ENCODE measurements at places on chromosomes 12 and 14.
A peak's percentile ranks its signal among the peaks of the same experiment; 100 is the strongest.

DNA sequence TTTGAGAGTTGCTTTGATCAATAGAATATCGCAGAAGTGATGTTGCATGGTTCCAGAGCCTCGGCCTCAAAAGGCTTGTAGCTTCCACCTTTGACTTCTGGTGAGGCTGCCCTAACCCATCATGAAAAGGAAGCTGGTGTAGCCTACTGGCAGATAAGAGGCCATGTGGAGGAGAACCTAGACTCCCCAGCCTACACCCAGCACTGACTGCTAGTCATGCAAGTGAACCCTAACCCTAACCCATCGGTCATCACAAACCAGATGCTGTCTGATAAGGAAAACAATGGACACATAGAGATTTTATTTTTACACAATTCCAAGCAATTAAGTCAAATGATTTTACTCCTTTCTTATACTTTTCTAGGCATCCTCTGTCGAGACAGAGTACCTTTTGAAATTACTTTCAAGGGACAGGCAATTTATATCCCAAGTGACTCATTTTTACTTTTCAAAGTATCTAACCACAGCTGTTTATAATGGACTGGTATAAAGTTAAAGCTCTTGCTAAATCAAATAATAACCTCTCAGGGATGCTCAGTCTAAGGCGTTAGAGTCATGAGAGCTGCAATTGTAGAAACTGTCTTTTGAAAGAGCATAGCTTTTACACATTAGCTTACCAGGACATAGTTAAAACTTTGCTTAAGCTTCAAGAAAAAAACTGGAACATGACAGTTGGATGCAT lies 17.6 kb downstream of the PTPRB start:
- no peak for DNase-seq

GRCh38 chr12:19431407-19432308 lies 7.6 kb upstream of the AEBP2 start:
- peak; percentile 5 for DNase-seq

- no peak for DNase-seq
These were observed 39.8 kb upstream of the CMKLR1 start for GRCh38 chr12:108378926-108379325.

- no peak for DNase-seq
These were observed 6.2 kb downstream of the TBX5 start for GRCh38 chr12:114399664-114400211.

GRCh38 chr12:159156-159782 lies 54.7 kb downstream of the SLC6A12 start:
- no peak for DNase-seq

DNA sequence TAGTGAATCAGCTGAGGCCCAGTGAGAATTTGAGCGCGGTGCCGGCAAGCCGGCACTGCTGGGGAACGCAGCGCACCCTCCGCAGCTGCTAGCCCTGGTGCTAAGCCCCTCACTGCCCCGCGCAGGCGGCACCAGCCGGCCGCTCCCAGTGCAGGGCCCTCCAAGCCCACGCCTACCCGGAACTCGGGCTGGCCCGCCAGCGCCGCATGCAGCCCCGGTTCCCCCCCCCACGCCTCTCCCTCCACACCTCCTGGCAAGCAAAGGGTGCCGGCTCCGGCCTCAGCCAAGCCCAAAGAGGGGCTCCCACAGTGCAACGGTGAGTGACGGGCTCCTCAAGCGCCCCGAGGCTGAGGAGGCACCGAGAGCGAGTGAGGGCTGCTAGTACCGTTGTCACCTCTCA lies 54.5 kb upstream of the VASH1 start:
- DNase-seq = no peak

GRCh38 chr12:95633049-95633731 lies 81.9 kb upstream of the USP44 start:
- DNase-seq = no peak

GRCh38 chr14:24271134-24271833 lies at the start of gene RABGGTA:
TSS of gene RABGGTA (minus strand) at chr14:24271597. CDS start at chr14:24271115, 482 bp downstream.
- peak; percentile 96 for DNase-seq

DNA sequence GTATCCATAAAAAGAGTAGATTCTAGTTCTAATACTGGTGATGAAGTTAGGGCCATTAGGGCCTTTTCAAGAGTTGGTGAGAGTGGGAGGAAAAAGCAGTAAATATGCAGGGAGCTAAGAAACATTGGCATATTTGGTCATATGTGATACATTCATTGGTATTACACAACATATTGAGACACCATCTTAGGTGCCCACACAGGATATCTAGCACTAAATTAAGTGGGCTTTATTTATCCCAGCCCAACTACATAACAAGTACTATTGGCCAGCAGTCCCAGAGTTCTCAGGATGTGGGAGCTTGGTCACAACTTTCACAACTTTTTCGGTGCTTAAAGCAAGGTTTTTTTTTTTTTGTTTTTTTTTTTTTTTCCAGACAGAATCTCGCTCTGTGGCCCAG lies 2.0 kb upstream of the ING4 start:
- DNase-seq = no peak
